Stimulated activated CD8-positive, alpha-beta memory T cell treated with anti-CD3 and anti-CD28 coated beads, Interleukin-7, amount 100 ng/mL, for 1 hour (primary cell): ENCODE measurements at places on chromosomes 2 and 18.

- DNase-seq, result no peak
Measured at GRCh38 chr2:180876506-180876905, 103.9 kb upstream of the UBE2E3 start.

GRCh38 chr2:170843656-170844055 lies 27.0 kb downstream of the GAD1 start:
- DNase-seq, result no peak

GRCh38 chr2:43531251-43531650 lies 64.6 kb downstream of the THADA start:
- no peak for DNase-seq

DNA sequence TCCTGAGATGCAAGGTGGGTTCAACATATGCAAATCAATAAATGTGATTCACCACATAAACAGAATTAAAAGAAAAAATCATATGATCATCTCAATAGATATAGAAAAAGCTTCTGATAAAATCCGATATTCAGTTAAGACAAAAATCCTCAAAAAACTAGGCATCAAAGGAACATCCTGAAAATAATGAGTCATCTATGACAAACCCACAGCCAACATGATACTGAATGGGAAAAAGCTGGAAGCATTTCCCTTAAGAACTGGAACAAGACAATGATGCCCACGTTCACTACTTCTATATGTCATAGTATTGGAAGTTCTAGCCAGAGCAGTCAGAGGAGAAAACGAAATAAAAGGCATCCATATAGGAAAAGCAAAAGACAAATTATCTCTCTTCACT lies 80.4 kb downstream of the MYO3B start:
- DNase-seq, result no peak

- no peak for DNase-seq
Measured at GRCh38 chr18:62399781-62400308, 74.7 kb downstream of the TNFRSF11A start.

- DNase-seq, result no peak
Measured at GRCh38 chr2:12796657-12797056, 79.9 kb downstream of the TRIB2 start.

GRCh38 chr2:88016960-88017779 lies 823 bp upstream of the RNU2-63P start:
- peak; percentile 14 for DNase-seq

DNA sequence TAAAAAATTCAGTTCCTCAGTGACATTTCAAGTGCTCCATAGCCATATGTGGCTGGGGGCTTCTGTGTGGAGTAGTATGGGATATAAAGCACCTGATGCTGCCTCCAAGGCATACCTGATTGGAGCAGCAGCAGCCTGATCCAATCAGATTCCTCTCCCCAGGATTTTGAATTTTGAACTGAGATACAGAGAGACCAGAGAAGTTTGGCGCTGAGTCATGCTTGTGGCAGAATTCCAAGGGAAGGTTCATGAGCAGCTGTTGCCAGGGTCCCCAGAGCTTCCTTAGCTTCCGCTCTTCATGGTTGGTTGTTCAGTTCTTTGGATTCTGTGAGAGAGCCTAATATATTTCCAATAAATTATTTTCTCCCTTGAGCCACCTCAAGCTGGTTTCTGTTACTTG lies 29.0 kb upstream of the CFAP36 start:
- DNase-seq, result no peak
